ENCODE measurements at places on chromosomes 12 and 14.

DNA sequence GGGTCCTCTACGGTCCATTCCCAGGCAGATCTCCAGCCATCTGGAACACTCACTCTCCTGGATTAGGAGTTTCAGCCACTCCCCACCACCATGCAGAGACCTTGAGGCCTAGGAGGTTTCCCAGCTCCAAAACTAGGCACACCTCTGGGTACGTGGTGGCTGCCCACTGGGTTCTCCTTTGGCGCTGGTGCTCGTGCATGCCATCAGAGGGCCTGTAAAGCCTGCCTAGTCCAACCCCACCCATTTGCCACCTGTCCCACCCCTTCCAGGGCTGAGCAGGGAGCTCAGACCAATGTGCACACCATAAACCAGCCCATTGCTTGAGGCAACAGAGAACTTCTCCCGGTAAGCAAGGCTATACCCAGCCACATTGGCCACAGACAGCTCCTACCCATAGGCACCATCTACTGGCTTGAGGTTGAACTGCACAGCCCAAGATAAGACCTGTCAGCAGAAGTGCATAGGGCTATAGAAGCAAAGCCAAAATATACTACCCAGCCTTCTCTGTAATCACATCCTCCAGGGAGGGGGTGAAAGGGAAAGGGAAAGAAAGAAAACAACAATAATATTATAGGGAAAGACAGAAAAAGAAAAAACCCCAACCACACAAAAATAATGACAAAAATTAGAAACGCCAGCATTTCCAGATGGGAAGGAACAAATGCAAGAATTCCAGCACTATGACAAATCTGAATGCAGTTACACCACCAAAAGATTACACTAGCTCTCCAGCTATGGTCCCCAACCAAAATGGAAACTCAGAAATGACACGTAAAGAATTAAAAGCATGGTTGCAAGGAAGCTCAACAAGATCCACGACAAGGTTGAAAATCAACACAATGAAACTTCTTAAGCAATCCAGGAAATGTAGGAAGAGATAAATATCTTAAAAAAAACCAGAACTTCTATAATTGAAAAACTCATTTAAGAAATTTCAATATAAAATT lies 111.9 kb upstream of the CCDC175 start:
- peak; percentile 71 for DNase-seq

- DNase-seq = peak; percentile 47
Measured at GRCh38 chr12:132285991-132286681, 43.3 kb downstream of the GALNT9 start.

DNA sequence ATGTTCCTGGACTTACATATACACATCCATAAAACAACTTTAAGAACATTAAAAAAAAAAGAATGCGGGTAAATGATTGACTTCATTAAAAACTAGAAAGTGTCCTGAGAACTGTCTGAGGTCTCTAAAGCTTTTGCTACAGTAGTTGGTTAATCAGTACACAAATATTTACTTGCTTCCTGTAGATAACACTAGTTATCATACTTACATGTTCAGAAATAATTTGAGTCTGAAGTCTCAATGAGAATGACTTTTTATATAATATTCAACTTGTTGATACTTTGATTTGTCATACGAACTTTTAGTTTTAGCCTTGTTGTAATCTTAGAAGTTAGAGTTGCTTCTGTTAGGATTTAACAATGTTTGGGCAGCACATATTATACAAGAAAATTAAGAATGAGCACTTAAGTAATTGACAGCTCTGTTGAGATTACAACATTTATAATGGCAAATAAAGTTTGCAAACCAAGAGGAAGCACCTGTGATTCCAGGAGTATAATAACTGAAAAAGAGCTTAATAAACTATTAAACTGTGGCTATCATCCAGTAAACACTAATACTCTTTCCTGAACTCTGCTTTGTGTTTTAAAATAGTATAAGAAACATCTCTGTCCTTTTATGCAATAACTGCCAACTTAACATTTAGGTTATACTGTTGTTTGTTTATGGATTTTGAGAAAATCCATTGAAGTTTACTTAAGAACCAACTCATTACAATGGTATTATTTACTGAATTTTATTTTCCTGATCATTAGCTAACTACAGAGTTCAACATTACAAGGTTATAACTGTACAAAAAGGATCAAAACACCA lies 131.7 kb downstream of the MIPOL1 start:
- no peak for DNase-seq

DNA sequence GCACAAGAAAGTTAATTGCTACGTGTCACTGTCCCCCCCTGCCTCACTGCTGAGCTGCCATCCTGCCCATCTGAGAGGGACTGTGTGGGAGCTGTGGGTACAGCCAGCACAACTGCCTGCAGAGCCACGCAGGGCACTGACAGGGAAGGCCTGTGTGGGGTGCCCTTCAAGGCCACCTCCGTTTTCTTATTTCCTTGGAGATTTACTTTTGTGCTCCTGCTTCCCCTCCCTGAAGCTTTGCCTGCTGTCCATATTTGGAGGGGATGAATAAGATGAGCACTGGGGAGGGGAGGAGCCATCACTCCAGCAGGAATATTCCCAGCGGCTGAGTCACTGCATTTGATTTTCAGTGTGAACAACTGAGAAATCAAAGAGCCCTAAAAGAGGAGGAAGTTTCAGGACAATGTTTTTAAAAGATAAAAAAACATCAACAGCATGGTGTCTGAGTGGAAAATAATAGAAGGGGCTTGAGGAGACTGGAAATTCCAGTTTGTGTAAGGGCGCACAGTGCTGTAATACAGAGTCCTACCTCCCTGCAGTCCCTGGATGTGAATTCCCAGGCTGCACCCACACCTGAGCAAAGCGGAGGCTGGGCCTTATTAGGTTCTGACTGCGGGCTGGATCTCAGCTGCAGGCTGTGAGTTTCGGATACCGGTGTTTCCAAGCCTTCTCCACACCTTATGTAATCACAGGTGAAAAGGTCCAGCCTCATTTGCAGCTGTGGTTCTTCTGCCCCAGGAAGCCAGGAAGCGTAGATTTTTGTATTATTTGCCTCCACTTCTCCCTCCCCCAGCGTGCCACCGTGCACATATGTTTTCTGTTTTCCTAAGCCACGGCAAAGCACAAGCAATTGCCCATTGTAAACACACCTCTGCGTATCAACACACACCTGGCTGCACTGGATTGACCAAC lies 192.6 kb upstream of the BCL2L14 start:
- peak; percentile 58 for DNase-seq

DNA sequence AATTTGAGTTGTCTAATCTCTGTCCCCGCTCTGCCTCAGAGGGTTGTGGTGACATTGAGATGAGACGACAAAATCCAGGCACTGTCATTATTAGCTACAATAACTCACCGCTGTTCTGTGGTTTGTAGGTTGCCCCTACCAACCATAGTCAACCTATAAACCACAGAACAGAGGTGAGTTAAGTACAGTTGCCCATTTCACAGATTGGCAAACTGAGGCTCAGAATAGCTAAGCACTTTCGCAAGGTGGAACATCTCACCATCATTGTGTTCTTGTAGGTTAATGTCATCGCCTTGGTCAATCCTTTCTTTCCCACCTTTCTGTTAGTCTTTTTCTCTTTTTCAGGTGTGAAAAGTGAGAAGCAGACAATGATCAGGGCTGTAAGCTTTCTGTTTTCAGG lies 63.4 kb upstream of the LHX5 start:
- no peak for DNase-seq

GRCh38 chr12:48005750-48006021 lies 1.4 kb upstream of the COL2A1 start:
- DNase-seq = no peak

GRCh38 chr12:111314953-111315539 lies 53.8 kb downstream of the PHETA1 start:
- peak; percentile 83 for DNase-seq

- no peak for DNase-seq
Measured at GRCh38 chr14:65043893-65044595, 57.3 kb downstream of the FNTB start.

DNA sequence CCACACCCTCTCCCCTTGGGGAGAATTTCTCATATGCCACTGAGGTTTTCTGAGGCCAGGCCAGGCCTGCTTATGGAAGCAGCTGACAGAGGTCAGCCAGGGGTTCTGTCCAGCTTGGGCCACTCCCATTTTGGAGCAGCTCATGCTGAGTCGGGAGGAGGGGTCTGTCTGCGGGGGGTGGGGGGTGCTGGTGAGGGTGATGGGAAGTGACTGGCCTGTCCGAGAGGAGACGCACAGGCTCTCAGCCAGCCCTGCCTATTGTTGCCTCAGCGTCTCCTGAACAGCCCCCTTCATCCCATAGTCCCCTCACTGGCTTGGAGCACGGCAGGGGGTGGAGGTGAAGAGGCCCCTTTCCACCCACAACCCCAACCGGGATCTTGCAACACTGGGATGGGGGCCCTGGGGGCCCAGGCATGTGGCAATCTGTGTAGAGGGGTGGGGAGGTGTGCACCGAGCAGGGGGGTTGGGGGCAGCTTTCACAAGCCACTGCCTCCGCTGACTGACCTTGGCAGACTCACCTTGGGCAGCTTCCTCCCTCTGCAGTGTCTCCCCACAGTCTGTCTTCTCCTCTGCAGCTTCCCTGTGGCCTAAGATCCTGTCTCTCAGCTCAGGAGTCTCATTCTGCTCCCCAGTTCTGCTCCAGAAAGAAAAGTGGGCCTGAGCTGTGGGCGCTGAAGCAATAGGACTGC lies 5.5 kb downstream of the CEBPE start:
- no peak for DNase-seq

- DNase-seq = no peak
Measured at GRCh38 chr12:66976526-66976925, 292.6 kb upstream of the CAND1 start.

GRCh38 chr12:129571901-129572494 lies 331.8 kb downstream of the TMEM132D start:
- no peak for DNase-seq
